GM03348 (cell line): ENCODE measurements at places on chromosomes 3 and 15.

- DNase-seq: no peak
Measured at GRCh38 chr15:75925440-75925839, 21.8 kb downstream of the FBXO22 start.

DNA sequence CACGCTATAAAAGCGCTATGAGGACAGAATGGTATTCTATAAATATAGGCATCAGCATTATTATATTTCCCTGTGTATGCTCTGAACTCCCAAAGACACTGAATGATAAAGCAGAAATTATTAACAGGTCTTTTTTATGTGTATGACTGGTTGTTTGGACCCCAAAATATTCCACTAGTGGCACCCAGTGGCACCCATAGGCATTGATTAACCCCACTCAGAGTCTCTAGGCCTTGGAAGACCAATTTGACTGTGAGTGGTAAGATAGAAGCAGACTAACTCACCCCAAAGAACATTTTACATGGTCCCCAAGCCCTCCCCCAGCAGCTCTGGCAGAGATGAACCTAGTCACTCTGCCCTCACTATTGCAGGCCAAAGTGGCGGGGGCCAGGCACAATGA lies 45.4 kb upstream of the UBE2E1 start:
- no peak for DNase-seq

- no peak for DNase-seq
Measured at GRCh38 chr15:92899601-92899947, 550 bp upstream of the CHD2 start.

- no peak for DNase-seq
Measured at GRCh38 chr15:89492934-89493631, 3.3 kb downstream of the RHCG start.

GRCh38 chr15:78023865-78024518 lies 53.5 kb downstream of the TBC1D2B start:
- DNase-seq: peak; percentile 45

- no peak for DNase-seq
Measured at GRCh38 chr3:156161172-156161571, 40.8 kb downstream of the KCNAB1 start.

DNA sequence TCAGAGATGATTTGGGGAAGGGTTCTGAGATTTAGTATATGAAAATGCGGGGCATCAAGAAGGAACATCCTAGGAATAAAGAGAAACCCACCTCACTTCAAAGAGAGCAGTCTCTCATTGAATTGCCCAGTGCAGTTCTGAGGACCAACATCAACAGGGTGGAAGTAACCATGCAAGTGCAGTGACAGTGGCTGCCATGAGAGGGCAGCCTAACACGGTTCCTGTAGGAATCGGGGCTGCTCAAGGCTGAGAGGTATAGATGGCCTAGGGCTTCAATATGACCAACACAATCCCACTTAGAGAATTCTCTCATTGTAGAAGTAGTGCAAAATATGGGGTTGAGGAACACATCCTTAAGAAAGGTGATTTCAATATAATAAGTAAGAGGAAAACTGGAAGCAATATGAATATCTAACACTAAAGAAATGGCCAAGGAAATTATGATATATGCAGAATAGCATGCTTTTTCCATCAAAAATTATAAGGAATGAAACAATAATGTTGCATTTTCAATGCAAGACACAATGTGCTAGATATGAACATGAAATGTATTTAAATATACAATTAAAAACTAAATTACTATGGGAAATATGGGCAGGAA lies 51.1 kb upstream of the ARRDC4 start:
- DNase-seq: peak; percentile 77

DNA sequence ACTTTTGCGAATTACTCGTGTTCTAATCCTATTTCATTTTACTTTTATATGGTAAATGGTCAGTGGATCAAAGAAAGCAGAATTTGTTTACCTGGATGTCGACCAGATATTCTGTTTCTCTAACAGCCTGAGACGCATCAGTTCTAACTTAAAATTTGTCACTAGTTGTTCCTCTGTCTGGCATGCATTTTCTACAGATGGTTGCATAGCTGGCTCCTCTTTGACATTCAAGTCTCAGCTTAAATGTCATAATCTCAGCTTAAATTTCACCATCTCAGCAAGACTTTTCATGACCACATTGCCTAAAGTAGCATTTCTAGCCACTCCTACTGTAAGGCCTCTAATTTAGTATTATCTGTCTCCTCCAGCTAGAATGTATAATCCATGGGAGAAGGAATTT lies 609.3 kb downstream of the AGBL1 start:
- no peak for DNase-seq

- no peak for DNase-seq
Measured at GRCh38 chr15:101457696-101458095, 31.8 kb downstream of the PCSK6 start.
